ENCODE measurements at places on chromosomes 4 and X.

GRCh38 chr4:6199422-6199921 is 877 bp downstream of the JAKMIP1 start:
- no peak for DNase-seq

DNA sequence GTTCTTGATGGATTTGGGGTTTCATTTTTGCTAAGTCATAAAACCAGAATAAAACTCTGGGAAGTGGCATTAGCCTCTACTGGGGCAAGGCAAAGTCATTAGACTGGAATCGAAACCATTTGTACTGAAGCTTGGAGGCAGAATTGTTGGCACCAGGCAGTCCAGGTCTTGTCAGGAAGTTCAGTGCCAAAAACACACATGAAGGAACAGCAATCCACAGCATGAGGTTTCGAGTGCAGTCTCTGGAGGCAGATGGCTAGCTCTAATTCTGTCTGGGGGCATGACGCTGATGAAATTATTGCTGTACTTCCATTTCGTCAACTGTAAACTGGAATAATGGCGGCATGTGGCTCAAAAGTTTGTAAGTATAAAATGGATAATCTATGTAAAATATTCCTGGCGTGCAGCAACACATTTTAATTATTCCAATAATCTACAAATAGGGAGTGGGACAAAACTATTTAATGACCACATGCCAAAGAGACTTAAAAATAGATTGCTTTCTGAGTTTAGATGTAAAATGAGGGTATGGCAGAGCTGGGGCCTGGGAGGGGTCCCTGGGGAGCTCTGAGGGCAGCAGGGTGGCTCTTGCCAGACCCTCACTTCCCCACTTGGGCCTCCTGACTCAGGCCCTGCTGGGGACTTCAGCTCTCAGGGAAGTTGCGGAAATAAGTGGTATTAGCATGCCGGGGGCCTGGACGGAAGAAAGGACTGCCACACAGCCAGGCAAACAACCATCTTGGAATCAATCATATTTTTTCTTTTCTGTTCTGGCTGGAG is 18.8 kb upstream of the CENPU start:
- DNase-seq = no peak

DNA sequence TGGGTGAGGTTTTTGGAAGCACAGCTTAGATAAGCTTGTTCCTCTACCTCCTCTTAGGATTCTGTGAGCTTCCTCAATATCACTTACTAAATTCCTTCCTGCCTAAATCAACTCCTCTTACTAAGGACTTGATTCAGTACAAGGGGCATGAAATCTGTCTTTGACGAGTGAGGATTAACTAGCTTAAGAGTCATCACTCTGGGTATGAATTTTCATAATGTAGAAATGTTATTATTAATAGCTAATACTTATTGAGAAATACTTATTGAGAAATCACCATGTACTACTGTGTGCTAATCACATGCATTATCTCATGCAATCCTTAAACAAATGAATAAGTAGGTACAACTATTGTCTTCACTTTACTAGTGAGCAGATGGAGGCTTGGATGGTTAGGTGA is 28.6 kb downstream of the TRPC3 start:
- DNase-seq = no peak

DNA sequence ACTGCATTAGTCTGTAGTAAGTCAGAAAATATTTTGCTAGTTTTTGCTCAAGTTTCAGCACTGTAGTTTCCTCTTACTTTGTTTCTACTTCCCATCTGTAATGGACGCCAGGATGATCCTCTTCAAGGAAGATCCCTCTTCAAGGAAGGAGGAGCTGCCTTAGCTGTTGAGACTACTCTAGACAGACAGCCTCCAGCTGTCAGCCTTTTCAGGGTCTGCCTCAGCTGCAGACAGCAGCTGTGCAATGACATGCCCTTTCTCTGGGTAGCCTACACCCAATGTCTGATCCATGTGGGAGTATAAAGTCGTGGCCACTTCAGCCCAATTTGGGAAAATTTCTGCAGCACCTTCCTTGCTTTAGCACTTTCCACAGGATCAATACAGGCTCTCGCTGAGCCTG is 281.0 kb upstream of the MAOA start:
- DNase-seq = no peak

DNA sequence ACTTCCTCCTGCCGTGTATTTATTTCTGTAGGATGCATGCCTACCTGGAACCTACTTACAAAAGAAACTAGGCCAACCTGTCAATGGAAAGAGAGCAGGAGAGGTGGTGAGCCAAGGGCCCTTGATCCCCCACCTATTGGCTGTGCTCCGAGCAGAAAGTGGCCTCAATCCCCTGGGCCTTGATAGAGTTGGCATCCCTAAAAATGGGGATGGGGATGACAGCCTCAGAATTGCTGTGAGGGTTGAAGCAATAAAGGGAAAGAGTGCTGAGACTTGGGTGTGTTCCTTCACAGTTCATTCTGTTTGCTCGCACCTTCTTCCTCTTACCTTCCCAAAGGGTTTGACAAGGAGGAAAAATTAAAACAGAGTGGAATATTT is 314.7 kb downstream of the STK32B start:
- no peak for DNase-seq

GRCh38 chrX:112822892-112823291 is 17.7 kb downstream of the AMOT start:
- DNase-seq = no peak

- DNase-seq = no peak
These were observed 124.3 kb downstream of the ANTXR2 start for GRCh38 chr4:79948739-79949138.

GRCh38 chr4:97003715-97004114 is 1139.6 kb downstream of the STPG2 start:
- DNase-seq = no peak
